Globus pallidus (tissue), 1 donor: ENCODE measurements at places on chromosomes 1 and 21.
A peak's percentile ranks its signal among the peaks of the same experiment; 100 is the strongest.

DNA sequence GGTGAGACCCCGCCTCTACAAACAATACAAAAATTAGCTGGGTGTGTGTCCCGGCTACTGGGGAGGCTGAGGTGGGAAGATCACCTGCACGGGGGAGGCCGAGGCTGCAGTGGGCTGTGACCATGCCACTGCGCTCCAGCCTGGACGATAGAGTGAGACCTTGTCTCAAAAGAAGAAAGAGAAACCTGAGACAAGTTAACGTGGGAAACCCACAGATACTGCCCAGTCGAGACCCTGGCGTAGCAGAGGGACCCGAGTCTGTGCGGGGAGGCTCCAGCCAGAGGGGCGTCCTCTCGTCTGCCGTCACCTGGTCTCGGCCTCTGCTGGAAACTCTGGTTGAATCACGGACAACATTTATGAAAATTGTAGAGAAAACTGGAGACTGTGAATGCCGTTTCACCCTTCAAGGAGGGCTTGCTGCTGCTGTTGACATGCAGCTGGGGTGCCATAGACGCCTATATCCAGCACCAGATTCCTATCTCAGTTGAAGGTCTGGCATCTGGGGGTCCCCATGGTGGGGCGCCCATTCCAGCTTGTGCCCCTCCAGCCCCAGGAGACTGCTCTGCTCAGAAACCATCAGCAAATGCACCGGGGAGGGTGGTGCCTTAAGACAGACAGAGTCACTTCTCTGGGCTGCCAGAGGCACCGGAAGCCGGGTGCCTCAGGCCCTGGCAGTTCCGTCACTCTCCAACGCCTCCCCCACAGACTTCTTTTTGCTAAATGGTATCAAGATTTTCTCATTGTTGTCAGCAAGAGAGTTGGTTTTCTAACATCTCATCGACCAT, 13.6 kb upstream of the CDK11B start:
- DNase-seq: no peak

DNA sequence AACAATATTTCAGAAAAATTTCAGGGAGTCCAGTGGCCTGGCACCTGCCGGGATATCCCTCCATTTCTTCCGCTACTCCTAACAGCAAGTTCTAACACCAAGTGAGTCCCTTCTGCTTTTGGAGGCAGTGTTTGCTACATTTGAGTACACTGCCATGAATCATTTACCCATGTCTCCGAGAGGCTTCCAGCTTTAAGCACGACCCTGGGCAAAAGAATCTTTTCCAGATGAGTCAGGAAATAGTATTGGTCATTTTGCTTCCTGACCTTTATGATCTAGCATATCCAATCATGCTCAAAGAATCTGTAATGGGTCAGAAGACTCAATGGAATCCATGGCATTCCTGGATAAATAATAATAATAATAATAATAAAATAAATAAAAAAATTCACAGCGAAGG, 60.7 kb upstream of the FMN2 start:
- DNase-seq: no peak

GRCh38 chr1:218330043-218330623, 15.0 kb upstream of the TGFB2 start:
- DNase-seq: no peak

DNA sequence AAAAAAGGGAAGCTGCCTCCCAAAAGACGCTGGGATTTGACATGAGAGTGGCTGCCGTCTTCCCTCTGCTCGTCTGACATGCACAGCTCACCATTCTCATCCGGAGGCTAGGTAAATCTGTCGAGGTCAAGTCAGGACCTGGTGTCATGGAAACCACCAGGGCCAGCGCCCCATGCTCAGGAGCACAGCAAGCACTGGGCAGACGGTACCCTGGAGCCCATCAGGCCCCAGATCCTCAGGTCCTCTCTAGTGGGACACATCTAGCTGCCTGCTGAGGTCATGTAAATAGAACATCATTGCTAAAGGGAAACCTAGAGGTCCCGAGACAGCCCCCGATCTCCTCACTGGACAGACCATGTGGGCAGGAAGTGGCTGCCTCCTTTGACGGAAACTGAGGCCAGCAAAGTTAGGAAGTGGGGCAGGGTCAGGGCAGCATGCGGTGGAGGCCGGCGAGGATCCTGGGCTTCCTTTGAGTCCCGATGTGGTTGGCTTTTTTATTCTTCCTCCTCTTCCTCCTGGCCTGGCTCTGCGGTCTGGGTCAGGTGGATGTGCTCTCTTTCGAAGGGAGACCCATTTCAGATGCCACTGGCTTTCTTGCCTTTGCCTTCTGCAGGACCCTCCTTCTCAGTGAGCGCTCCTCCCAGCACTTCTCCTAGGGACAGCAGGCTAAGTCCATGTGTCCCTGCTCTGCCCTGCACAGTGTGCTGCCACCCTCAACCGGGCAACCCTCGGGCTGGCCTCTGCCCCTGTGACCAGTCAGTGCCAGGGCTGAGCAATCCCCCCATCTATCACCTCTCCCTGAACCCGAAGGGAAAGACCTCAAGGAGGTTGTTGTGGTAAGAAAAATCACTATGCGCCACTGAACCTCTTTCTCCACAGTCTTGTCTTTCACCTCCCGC, 5.9 kb downstream of the AGT start:
- DNase-seq: no peak

- no peak for DNase-seq
These were observed 618.4 kb upstream of the USP24 start for GRCh38 chr1:55833529-55834091.

- DNase-seq: no peak
These were observed 587.1 kb downstream of the LMO4 start for GRCh38 chr1:87915771-87916170.

GRCh38 chr1:219202567-219202966, 28.9 kb downstream of the LYPLAL1 start:
- DNase-seq: no peak

- DNase-seq: no peak
These were observed 45.9 kb upstream of the WLS start for GRCh38 chr1:68278221-68278620.

DNA sequence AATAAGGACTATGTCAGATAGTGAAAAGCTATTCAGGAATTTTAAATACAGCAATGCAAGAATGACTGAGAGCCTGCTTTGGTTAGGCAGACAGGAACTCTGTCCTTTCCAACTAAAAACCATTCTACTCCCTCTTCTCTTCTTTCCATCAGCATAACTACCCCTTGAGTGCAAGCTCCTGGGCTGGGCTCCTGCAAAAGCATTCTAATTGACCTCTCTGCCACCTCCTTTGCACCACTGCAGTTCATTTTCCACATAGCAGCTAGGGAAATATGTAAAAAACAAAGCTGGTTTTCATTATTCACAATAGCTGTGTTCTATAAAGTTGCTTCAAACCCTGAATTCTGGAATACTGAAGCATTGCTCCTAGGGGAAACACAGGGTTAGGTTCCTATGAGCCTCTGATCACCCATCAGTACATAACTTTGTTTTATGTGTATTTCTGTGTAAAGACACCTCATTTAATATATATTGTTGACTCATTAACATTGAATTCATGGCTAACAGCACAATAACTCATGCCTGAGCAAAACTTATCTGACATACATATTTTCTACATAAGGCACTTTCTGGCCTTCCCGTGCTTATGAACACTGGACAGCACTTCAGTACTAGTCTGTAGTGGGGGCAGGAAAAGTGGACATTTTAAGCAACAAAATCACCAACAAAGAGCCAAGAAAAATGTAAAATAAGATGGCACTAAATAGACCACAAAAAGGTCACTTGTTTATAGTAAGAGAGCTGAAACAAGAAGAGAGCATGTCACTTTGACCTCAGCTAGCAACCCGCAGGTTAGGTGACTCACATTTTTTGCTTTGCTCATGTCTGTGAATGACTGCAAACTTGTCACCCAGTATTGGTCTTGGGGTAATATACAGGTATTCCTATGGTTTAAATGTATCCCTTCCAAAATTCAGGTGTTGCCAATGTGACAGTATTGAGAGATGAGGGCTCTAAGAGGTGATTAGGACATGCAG, 57.9 kb upstream of the IRF2BP2 start:
- DNase-seq: no peak

GRCh38 chr21:33070998-33071769, 1.2 kb downstream of the OLIG1 start:
- no peak for DNase-seq

DNA sequence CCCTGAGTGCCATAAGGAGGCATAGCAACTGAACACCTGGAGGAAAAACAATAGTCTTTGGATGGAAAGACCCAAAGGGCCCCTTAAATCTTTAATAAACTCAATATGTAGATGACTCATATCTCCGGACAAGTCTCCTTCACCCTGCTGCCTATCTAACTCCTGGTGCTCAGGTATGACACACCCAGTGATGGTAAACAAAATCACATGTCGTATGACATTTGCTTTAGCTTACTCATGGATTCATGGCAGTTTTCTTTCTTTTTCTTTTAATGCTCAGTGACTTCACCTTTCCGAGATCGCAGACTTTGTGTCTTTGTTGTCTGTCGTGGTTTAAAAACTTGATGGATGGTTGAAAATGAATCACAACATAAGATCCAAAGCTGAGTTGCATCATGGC, 208.5 kb upstream of the PROX1 start:
- no peak for DNase-seq

- no peak for DNase-seq
These were observed 13.4 kb upstream of the SPSB1 start for GRCh38 chr1:9279172-9279840.

GRCh38 chr1:235714205-235714897, 64.8 kb upstream of the GNG4 start:
- no peak for DNase-seq

DNA sequence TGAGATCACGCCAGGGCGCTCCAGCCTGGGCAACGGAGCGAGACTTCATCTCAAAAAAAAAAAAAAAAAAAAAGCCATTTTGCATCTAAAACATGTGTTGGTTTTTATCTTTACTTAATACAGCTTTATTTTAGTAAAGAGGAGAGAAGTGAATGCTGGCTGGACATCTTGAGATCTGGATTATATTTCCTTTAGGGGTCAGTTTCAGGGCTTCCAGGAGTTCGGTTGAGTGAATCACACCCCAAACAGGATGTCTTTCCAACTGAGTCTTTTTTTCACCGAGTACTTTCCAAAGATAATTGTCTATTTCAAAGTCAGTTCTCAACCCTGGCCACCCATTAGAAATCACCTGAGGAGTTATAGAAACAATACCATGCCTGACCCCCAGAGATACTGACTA, 16.6 kb upstream of the IPP start:
- no peak for DNase-seq

- DNase-seq: no peak
These were observed 239.1 kb upstream of the FGGY start for GRCh38 chr1:59057796-59058195.

GRCh38 chr1:101914473-101915242, 82.1 kb downstream of the OLFM3 start:
- DNase-seq: no peak

DNA sequence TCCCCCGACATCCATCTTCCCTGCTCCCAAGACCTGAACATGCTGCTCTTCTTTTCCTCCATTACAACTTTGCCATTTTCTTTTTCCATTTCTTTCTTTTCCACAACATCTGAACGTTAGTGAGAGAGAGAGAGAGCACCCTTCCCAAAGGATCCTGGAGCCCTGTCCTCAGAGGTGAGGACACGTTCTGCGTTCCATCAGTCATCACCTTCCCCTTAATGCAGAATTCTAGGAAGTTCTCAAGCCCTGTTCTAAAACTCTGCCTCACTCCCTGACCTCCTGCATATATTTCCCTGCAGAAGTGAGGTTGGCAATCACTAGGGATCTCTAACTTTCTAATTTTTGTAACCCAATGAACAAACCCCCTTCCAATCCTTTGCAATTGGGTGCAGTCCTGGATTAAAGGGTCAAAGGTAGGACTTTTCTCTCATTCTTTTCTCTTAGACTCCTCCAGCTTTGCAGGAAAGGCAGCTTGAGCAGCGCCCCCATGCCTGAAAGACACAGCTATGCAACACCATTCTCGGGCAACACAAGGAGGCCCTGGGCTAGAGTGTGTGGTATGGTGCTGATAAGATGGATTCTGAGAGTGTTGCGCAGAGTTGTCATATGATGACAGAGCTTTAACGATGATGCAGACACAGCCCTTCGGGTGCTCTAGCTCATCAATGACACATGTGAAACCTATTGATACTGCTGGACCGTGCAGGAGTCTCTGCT, 59.2 kb upstream of the TNR start:
- no peak for DNase-seq

DNA sequence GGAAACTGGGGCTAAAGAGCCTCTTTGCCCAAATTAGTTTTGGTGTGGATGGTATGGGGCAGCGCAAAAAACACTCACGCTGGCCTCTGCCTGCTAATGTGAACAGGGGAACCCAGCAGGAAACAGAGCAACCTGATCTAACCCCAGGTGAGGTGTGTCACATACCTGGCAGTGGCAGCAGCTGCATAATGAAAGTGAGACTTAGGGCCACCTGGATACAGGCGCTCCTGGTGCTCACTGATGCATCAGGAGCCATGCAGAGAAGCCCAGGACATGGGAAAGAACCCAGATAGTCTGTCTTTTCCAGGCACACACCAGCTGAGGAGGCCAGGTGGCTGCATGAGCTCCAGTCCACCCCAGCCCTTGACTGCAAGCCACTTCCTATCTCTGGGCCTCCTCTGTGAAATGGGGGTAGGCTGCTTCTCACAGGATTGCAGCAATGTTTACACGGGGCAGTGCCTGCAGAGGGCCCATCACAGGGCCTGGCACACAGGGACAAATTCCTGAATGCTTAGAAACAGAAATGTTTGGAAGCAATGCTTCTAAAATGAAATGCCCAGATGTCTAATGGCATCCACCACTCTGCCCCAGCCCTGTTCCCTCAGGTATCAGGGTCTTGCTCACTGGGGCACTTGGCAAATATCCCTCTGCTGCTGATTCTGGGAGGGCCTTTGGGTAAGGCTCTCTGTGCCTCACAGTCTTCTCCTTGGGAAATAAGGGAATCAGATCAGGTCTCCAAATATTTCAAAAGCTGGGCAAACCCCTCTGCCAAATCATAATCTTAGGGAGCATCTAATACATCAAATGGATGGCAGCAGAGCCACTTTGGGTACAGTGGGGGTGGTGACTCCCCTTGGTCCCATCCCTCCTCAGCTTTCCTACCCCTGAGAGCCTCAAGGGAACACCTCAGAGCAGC, 19.9 kb downstream of the DHCR24 start:
- no peak for DNase-seq

- DNase-seq: no peak
These were observed 57.6 kb downstream of the PLPPR5 start for GRCh38 chr1:98947071-98947470.

- DNase-seq: no peak
These were observed 178.8 kb downstream of the KCNJ6 start for GRCh38 chr21:37737507-37737906.

GRCh38 chr1:48530727-48531351, 58.8 kb upstream of the SPATA6 start:
- peak; percentile 67 for DNase-seq

GRCh38 chr1:84847253-84848250, 45.5 kb downstream of the LPAR3 start:
- peak; percentile 18 for DNase-seq

- DNase-seq: no peak
These were observed 2.5 kb downstream of the KRTAP10-4 start for GRCh38 chr21:44576025-44576420.

DNA sequence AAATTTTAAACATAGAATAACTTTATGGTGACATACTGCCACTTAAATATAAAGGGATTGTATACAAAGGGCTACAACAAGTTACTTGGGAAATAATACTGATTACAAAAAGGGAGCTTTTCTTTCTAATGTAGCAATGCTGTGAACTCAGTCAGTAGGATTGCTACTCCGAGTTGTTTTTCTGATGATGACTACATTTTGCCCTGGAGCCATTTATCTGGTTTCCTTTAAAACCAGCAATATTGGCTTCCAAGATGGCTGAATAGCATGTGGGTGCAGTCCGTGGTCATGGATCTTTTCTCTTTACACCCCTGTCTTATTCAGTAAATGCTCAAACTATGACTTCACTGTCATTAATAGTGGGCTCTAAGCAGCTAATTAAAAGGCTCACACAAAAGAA, 92.6 kb upstream of the NEK7 start:
- no peak for DNase-seq
